Caco-2 (cell line): ENCODE measurements at places on chromosomes 7 and 10.

DNA sequence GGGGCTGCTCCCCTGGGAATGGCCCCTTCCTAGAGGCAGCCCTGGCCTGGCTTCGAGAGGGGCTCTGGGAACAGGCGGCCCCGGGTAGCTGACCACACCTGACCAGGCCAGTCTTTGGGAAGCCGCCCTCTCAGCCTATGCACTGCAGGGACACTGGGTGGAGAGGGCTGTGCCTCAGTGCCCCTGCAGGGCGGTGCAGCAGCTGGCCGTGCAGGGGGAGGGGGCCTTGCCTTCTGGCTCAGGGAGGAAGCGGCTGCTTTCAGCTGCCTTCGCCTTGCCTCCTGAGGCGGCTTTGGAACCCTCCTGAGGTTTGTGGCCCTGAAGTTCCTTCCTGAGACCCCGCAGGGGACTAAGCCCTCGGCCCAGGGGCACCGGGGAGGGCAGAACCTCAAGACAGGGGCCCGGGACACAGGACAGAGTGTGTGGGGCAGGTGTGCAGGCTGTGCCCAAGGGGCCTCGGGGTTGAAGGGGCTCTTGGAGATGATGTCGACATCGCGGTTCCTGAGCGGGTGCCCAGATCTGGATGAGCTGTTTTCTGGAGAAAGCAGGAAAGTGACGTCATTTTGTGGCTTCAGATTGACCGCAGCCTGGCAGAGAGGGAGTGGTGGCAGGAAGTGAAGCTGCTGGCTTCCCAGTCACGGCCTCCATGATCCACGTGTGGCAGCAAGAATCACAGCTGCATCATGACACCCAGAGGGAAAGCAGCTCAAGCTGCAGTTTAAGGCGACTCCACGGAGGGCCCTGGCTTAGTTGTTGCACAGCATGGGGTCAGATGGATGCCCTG lies 17.7 kb downstream of the ADAM8 start:
- no peak for DNase-seq

DNA sequence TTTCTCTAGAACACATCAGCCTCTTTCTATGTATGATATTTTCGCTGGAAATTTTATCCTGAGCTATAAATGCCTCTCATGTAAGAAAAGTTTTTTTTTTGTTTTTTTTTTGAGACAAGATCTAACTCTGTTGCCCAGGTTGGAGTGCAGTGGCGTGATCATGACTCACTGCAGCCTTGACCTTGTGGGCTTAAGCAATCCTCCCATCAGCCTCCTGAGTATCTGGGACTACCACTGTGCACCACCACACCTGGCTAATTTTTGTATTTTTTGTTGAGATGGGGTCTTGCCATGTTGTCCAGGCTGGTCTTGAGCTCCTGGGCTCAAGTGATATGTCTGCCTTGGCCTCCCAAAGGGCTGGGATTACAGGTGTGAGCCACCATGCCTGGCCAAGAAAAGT lies 80.4 kb downstream of the ADK start:
- DNase-seq, result no peak

DNA sequence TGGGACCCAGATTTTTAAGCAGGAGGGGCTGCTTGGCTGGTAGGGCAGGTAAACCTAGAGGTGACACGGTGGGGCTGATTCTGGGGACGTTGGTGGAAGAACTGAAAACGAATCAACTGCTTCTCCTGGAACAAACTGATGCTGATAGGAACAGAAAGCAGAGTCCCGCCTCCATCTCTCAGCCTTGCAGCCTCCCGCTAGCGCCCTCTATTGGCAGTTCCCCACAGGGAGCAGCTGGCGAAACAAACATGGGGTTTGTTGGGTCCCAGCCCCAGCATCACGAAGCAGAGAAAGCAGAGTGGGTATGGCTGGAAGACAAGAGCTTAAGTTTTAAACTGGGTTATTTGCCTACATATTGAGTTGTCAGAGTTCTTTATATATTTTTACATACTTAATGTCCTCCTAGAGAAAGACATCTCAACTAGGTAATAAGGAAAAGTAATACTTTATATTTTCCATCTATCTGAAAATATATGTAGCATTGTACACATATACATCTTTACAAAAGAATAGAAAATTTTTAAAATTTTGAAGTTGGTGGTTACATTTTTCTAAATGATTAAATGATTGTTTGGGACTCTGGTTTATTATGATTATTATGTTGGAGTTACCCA lies 42.3 kb upstream of the FOXI2 start:
- peak; percentile 65 for DNase-seq

GRCh38 chr7:55996856-55997500 lies 32.6 kb downstream of the NIPSNAP2 start:
- DNase-seq, result no peak

DNA sequence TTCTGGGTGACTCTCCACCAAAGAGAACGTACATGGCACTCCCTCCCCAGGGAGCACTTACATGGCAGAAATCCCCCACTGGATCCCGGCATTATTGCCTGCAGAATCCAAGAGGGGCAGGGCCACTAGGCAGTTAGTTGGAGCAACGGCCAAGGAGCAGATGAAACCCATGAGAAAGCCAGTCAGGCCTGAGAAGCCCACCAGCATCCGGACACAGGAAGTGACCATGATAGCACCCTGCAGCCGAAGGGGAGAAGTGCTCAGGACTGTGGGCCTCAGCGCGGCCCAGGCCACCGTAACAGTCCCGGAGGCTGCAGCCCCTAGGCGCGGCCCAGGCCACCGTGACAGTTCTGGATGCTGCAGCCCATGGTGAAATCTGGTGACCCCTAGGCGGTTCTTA lies 43.5 kb downstream of the STRA8 start:
- no peak for DNase-seq
